Naive thymus-derived CD4-positive, alpha-beta T cell (primary cell): ENCODE measurements at places on chromosomes 5 and 9.

GRCh38 chr5:176535664-176536131 is 1.5 kb downstream of the RNF44 start:
- DNase-seq: no peak

DNA sequence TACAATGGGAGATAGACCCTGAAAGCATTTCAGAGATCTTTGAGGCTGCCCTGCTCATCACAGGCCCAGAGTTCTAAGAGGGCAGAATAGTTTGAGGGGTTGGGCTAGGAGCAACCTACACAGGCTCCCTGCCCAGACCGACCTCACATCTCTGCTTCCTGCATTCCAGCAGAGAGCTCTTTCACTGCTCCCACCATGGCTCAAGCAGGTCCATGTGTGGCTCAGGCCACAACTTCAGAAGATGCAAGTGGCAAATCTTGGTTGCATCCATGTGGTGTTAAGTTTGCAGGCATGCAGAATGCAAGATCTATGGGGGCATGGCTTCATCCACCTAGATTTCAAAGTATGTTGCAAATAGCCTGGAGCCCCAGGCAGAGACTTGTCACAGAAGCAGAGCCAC is 39.0 kb downstream of the GDA start:
- DNase-seq: no peak

- DNase-seq: no peak
Measured at GRCh38 chr9:5896863-5897262, 6.2 kb downstream of the MLANA start.

GRCh38 chr9:26142201-26142600 is 464.0 kb upstream of the TUSC1 start:
- no peak for DNase-seq

- no peak for DNase-seq
Measured at GRCh38 chr9:18865542-18865941, 167.5 kb downstream of the SAXO1 start.

GRCh38 chr9:123997665-123998277 is 13.8 kb upstream of the LHX2 start:
- DNase-seq: no peak

DNA sequence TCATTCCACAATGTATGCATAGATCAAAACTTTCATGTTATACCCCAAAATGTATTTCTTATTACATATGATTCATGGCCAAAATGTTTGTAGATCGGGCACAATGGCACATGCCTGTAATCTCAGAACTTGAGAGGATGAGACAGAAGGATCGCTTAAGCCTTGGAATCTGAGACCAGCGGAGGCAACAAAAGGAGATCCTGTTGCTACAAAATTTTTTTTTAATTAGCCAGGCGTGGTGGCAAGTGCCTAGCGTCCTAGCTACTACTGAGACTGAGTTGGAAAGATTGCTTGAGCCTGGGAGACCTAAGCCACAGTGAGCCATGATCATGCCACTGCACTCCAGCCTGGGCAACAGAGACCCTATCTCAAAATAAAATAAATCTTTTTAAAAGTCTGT is 89.9 kb downstream of the MAPKAP1 start:
- no peak for DNase-seq

DNA sequence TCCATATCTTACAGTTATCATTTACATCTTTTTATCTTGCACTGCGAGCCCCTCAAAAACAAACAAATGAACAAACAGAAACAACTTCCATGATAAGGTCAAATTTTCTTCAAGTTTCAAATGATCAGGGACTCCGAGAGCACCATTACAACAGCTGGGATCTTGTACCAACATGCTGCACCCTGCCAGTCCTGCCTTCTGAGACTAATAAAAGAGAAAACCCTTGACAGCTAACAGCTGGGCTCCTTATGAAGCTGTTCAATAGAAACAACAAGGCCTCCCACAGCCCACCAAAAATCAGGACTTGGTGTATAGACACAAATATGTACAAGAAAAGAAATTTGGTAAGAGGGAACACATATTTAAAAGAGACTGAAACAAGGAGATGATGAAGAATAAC is 985.3 kb upstream of the DMAC1 start:
- no peak for DNase-seq

DNA sequence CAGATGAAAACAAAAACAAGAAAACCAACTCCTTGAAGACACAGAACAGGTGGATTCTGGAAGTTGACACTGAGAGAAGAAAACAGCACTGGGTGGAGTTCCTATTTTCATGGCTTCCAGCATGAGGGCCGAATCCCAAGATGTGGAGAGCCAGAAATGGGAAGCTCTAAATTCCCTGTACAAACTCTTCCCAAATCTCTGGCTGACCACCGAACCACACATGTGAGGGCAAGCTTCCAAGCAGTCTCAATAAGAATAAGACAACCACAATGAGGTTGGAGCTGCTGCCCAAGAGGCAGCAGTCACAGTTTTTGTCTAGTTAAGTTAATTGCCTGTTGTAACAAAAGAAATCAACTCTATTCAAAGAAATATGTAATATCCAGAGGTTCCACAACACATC is 339.3 kb upstream of the SLC30A5 start:
- DNase-seq: no peak
